ENCODE measurements at places on chromosomes 6 and 20.

DNA sequence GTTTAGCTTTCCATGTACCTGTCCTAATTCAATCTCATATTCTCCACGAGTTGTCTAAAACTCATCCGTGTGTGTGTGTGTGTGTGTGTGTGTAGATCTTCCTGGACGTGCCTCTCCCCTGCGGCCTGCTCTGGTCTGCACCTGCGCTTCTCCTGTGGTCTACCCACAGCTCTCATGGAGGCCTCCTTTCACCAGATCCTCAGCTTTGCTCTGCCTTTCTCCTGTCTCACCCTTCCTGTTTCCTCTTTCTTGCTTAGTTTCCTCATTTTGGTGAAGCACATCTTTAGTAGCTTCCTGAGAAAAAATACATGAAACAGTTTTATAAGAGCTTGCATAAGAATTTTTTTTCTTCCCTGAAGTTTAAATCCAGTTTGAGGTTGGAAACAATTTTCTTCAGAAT is 18.1 kb downstream of the SLX4IP start:
- H3K4me1 ChIP-seq = peaks cover 10% of the 10 kb centered on the region
- peak overlapping the region; percentile 14 for H3K27ac ChIP-seq
- no peaks in the 10 kb centered on the region for H3K36me3 ChIP-seq
- no peak for DNase-seq

DNA sequence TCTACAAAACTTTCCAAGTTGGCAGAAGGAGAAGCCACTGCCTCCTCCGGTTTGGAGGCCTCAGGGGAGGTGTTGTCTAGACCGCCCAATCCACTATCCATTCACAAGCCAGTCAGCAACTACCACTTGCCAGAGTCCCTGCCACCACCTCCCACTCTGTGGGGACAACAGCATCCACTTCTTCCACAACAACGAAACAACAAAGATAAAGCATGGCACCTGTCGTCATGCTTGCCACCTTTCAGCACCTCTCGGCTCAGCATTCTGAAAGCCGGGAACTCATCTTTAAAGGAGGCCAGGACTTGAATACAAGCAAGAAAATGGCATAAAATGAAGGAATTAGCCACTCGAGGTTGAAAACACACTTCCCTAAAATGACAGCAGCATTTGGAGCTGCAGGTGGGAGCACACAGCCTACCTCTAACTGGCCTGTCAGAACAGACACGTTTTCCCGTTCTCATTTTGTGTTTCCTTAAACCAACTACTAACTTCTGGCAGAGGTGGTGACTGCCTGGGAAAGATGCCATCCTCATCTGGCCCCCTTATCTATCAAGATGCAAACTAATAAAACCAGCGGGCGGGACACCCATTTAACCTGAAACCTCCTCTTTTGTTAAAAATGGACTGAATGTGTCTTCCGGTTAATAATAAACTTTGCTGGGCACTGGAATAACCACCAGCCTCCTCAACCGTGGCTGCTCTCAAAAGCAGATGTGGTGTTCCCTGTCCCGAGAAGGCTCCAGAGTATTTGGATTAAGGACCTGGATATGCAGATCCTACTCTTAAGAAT is 21.7 kb downstream of the YTHDF1 start:
- no peak overlapping the region for H3K27ac ChIP-seq
- H3K4me3 ChIP-seq = no peak overlapping the region
- no peaks in the 10 kb centered on the region for H3K36me3 ChIP-seq
- no peaks in the 10 kb centered on the region for H3K27me3 ChIP-seq
- no peak for DNase-seq

DNA sequence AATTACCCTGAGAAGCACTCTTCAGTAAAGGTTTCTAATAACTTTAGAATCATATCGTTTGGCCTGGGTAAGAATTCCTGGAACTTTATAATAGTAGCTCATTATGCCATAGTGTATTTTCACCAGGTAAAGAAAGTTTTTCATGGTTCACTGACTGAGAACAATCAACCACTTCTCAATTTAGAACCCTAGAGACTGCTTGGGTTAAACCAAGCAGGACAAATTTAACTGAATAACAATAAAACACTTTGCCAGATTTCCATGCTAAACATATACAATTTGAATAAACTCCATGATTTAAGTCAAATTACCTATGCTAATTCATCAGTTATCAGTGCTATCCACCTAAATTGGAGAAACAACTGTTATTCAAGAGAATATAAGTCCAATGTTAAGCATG is 99.4 kb downstream of the PLG start:
- peak overlapping the region; percentile 28 for H3K27ac ChIP-seq
- H3K27me3 ChIP-seq = no peaks in the 10 kb centered on the region
- no peaks in the 10 kb centered on the region for H3K4me1 ChIP-seq

- DNase-seq = no peak
- no peaks in the 10 kb centered on the region for H3K36me3 ChIP-seq
- no peaks in the 10 kb centered on the region for H3K27me3 ChIP-seq
- H3K4me3 ChIP-seq = no peak overlapping the region
- H3K4me1 ChIP-seq = no peaks in the 10 kb centered on the region
- no peak overlapping the region for H3K27ac ChIP-seq
These were observed 8.9 kb upstream of the PTPRT start for GRCh38 chr20:43198607-43199006.

DNA sequence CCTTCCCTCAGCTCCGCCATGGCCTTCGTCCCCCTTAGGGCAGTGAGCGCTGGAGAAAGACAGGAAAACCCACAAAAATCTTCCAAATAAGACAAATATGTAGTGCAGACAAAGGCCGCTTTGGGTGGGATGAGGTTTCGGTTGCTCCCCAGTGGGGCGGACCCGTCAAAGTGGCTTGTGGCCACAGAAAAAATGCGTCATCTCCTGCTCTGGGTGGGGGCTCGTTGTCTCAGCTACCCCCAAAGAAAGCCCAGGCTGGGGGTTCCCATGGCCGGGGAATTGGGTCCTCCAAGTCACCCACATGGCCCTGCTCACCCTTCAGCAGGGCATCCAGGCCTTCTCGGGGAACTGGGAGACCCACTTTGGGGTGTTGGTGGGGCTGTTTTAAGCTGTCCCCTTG is 21.9 kb upstream of the SCUBE3 start:
- no peak overlapping the region for H3K27ac ChIP-seq
- H3K4me3 ChIP-seq = no peak overlapping the region
- no peaks in the 10 kb centered on the region for H3K36me3 ChIP-seq
- peak; percentile 31 for DNase-seq
- H3K4me1 ChIP-seq = no peaks in the 10 kb centered on the region
- H3K27me3 ChIP-seq = no peaks in the 10 kb centered on the region

DNA sequence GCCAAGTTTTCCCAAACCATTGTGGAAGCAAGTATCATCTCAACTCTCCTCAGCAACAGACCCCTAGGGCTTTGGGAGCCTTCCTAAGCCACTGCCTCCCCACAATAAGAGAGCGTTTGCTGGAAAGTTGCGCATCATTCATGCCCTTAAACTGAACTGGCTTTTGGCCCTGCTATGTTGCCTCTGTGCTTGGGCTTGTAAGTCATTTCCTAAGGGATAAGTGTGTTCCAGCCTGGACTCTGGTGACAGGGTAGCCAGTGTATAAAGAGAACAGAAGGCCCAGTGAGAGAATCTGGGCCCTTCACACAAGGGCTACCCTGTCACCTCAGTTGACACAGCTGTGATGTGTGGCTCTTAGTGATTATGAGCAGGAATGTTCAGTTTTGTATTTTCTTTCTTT is 77.8 kb downstream of the COL9A1 start:
- H3K4me3 ChIP-seq = no peak overlapping the region
- no peaks in the 10 kb centered on the region for H3K36me3 ChIP-seq
- H3K4me1 ChIP-seq = no peaks in the 10 kb centered on the region
- H3K27me3 ChIP-seq = no peaks in the 10 kb centered on the region
- DNase-seq = no peak

DNA sequence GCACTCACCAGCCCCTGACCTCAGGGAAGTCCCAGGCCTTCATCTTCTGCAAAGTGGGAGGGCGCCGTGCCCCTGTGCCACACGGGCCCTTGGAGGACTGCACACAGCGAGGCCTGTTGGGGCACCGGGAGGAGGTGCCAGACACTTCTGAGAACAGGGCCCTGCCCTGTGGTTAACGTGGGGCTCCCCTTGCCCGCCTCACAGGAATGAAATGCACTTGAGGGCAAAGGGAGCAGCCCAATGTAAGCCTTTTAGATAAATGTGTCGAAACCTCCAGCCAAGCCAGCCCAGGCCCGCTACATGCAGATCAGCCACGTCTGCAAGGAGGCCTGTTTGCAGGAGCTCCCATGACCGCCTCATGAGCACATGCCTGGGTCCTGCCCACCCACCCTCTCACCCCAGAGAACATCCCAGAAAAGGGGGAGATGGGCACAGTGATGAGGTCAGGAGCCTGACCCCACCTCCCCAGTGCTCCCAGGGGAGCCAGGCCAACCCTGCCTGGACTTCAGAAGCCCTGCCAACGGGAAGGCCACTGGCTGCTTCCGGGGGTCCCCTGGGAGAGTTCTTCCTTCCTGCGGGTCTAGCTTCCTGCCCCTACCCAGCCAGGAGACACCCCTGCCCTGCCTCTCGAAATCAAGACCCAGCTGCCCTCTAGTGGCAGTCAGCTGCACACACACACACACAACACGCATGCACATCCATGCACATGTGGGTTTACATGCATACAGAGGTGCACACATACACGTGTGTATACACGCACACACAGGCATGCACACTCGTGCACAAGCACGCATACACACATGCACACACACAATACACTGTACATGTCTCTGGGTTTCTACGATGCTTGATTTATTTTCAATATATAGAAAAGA is 178.7 kb downstream of the TAF4 start:
- no peaks in the 10 kb centered on the region for H3K27me3 ChIP-seq
- no peak overlapping the region for H3K27ac ChIP-seq
- no peaks in the 10 kb centered on the region for H3K36me3 ChIP-seq
- no peak overlapping the region for H3K4me3 ChIP-seq

- no peak overlapping the region for H3K4me3 ChIP-seq
- H3K36me3 ChIP-seq = no peaks in the 10 kb centered on the region
- H3K4me1 ChIP-seq = no peaks in the 10 kb centered on the region
- no peak for DNase-seq
These were observed 4.2 kb upstream of the TENT5A start for GRCh38 chr6:81756690-81757089.

- H3K27ac ChIP-seq = no peak overlapping the region
- no peak for DNase-seq
- no peak overlapping the region for H3K4me3 ChIP-seq
- peaks cover 31% of the 10 kb centered on the region for H3K4me1 ChIP-seq
- no peaks in the 10 kb centered on the region for H3K36me3 ChIP-seq
- no peaks in the 10 kb centered on the region for H3K27me3 ChIP-seq
These were observed 34.1 kb downstream of the SESN1 start for GRCh38 chr6:109060571-109060970.

DNA sequence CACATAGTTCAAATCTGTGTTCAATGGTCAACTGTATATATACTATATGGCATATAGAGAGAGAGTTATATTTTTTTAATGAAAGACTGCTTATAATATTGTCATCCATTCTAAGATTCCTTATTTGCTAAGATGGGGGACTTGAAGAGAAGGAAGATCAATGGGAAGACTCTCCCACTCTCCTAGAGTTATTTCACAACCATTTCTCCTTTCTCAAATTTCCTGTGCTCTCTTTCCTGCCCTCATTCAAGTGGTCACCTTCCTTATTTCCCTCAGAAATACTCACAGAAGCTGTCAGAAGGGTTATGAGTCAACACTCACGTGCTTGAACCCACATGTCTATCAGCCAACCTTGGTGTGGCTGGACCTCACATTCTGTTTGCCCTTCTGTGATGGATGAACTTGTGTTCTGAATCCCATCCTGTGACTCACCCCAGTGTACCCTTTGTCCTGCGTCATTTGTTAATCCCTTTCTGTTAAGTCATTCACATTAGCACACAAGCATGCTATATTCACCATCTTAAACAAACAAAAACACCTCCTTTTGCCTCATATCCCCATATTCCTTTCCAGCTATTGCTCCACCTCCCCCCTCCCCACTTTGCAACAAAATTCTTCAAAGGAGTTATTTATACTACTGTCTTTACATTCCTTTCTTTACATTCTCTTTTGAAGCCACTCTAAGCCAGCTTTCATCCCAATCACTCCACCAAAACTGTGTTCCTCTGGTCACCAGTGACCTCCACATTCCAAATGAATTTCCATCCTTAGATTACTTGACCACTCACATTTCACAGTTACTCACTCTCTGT is 279.3 kb upstream of the TCF21 start:
- no peaks in the 10 kb centered on the region for H3K4me1 ChIP-seq
- H3K4me3 ChIP-seq = no peak overlapping the region
- DNase-seq = no peak
